ENCODE measurements at places on chromosomes 3 and 15.

GRCh38 chr15:94412979-94413746, 181.8 kb downstream of the MCTP2 start:
- DNase-seq, result peak; percentile 6

GRCh38 chr3:156317462-156318074, 197.2 kb downstream of the KCNAB1 start:
- DNase-seq, result peak; percentile 79

GRCh38 chr3:195062866-195063540, 208.0 kb downstream of the XXYLT1 start:
- DNase-seq, result no peak

DNA sequence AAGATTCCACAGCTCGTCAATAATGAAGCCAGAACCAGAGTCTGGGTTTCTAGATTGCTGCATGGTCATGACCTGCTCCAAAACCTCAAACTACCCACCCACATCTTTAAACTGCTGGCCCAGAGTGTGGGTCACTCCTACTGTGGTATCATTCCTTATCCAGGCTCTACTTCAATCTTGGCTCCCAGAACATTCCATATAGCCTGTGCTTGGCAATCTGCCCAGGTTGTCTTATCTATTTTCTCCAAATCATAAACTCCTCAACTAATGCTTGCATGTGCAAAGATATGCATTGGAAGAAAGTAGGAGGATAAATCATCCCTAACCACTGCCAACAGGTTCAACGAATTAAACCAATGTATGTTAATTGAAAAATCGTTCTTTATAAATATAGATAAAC, 169.7 kb downstream of the ANXA2 start:
- no peak for DNase-seq

DNA sequence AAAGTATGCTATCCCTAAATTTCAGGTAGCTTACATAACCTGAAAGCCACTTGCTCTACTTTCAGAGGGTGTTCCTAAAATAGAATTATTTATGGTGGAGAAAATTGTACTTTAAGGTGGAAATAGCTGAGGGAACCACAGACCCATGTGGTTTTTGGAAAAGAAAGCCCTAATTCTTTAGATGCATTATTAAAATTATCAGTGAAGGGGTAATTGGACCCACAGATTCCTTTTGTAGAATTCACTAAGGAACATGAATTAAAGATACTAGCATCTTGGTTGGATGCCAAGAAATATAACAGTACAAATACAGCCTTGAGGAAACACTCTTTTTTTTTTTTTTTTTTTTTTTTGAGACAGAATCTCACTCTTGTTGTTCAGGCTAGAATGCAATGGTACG, 37.8 kb downstream of the DPPA2 start:
- no peak for DNase-seq

DNA sequence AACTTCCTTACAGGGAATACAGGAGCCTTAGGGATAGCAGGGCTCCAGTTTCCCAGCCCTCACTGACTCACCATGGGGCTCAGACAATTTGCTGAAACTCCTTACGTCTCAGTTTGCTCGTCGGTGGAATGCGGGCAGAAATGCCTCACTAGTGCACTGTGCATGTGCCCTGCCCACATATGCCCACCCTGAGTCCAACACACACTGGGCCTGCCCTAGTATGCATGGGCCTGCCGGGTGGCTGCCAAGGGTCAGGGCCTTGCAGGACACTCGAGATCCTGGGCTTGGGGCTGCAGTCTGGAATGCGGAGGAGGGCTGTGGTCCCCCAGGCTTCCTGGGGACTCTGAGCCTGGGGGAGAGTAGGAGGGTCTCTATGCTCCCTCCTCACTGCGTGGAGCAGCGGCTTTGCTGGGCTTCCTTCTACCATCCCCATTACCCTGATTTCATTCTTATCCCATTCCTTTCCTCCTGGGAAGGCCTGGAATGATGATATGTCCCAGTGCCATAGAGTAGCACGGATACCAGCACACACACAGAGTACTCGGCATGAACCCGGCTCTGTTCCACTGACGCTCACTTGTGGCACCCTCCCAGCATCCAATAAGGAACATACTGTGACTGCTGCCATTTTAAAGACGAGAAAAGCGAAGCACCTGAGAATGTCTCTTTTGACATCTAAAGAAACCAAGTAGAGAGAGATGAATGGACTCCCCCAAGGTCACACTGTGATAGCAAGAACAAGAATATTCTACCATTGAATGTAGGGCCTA, 124.2 kb downstream of the ASB7 start:
- no peak for DNase-seq

Measured in HCT116 (cell line).